Calu3 (cell line): ENCODE measurements at places on chromosomes 2 and 18.
A peak's percentile ranks its signal among the peaks of the same experiment; 100 is the strongest.

GRCh38 chr2:215772634-215773563, 240.5 kb downstream of the MREG start:
- no peak for DNase-seq

GRCh38 chr2:28750316-28751251, 1.0 kb upstream of the PPP1CB start:
- DNase-seq: peak; percentile 6

- DNase-seq: no peak
Observed at GRCh38 chr2:50514901-50515300, 517.0 kb downstream of the NRXN1 start.

GRCh38 chr2:75064691-75065396, 106.4 kb downstream of the POLE4 start:
- DNase-seq: peak; percentile 75

DNA sequence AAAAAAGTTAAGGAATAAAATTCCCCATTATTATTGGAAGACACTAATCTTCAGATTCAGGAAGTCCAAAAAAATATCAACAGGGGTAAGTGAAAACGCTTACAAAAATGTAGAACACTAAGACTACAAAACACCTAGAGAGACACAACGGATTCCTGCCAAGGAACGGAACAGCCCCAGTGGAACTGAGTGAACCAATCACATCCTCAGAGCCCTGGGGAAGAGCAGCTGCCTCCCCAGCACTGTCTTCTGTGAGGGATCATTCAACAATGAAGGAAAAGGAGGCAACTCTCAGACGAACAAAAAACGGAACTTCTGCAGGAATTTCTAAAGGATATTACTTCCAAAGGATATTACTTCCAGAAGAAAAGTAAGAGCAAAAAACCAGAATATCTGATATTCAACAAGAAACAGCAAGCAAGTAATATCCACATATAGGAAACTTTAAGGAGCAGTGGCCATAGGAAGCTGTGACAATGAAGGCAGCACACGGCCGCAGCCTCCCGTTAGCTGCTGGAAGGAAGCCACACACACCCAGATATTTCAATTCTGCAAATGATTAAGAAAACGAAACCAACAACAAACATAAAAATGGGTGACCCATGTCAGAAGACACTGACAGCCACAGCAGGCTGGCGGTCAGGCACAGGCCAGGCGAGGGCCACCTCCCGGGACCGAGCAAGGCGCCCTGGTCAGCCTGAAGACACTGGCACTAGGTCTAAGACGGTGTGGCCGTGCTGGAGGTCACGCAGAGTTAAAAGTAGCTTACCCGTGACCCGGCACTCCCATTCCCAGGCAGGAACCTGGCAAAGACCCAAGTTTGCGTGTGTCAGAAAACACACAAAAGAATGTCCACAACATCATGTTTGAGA, 81.8 kb downstream of the HDAC4 start:
- DNase-seq: peak; percentile 54

- no peak for DNase-seq
Observed at GRCh38 chr2:169093535-169093934, 24.2 kb downstream of the DHRS9 start.

DNA sequence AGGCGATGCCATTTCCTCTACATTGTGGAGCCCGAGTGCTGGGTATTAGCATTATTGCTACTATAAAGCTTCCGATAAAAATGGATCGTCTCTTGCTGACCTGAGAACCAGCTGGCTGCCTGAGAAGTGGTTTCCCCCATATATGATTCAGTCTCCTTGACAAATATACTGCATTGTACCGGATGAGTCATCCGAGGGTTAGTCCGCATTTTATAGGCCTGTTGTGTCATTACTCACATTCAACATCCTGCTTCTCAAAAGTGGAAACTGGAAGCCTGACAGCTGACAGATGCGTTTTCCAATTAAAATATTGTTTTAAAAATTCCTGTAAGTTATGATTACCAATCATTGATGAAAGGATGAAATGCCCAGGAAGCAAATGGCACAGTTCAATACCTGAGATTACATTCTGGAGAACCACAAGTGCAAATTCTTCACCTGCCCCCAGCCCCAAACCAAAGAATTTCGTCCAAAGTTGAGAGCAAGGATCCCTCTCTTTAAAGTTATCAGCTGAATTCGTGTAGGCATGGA, 65.7 kb downstream of the SPRED2 start:
- peak; percentile 67 for DNase-seq

GRCh38 chr18:71760541-71760940, 783.6 kb downstream of the CBLN2 start:
- no peak for DNase-seq

GRCh38 chr2:21821672-21822227, 698.0 kb downstream of the TDRD15 start:
- DNase-seq: no peak

DNA sequence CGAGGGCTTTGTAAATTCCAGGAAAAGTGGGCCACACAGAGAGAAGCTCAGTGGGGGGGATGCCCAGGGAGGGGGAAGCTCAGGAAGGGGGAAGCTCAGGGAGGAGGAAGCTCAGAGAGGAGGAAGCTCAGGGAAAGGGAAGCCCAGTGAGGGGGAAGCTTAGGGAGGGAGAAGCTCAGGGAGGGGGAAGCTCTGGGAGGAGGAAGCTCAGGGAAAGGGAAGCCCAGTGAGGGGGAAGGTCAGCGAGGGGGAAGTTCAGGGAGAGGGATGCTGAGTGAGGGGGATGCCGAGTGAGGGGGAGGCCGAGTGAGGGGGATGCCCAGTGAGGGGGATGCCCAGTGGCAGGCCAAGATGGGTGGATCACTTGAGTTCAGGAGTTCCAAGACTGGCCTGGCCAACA, 821 bp upstream of the CHRNG start:
- no peak for DNase-seq

- DNase-seq: peak; percentile 18
Observed at GRCh38 chr2:24050041-24050979, 769 bp downstream of the FKBP1B start.

DNA sequence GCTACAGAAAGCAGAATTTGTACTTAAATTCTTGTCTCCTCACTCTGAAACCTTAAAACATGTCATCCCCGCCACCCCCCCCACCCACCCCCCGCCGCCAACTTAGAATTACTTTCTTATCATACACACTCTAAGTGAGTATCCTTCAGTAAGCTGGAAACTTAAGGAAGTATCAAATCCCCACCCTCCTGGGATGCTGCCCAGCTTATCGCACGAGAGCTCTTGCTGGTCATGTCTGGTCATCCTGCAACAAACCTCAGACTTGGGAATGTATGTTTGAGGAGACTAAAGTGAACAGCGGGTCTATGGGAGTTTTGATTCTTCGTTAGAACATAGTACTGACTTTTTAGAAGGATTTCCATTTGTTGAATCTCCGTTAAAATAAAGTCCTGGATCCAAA, 203.3 kb downstream of the PTGR3 start:
- DNase-seq: no peak

- DNase-seq: peak; percentile 34
Observed at GRCh38 chr2:104969564-104969963, 68.3 kb upstream of the MRPS9 start.

DNA sequence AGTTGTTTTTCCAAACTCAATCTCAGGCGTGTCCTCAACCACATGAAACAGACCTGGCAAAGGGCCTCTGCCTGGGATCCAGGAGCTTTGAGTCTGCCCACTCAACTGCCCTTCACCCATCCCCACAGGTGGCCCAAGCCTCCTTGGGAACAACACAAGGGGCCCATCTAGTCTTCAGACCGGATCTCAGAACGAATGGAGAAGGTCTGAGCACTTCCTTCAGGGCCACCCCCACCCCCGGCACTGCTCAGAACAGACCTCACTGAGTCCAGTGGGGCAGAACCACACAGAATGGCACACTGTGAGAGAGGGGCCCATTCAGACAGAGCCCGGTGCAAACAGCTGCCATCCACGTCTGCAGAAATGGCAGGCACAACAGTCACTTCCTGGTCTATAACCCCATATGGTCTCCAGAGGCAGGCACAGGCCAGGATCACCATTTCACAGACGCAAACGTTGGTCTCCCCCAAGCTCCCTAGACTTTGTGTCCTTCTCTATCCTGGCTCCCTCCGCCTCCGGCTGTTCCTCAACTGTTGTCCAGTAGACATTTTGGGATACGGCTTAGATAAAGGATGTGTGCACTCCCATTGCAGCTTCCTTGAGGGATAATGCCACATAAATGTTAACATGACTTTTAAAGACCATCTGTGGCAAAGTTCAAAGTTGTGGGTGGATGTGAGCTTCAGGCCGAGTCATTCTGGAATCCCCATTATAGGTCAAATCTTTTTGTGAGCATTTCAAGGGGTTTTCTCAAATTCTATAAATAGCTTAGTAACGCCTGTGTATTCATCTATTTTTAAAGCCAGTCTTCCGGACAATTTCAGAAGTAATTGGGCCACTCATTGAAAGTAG, 149.7 kb downstream of the SMAD7 start:
- no peak for DNase-seq

- DNase-seq: no peak
Observed at GRCh38 chr2:224562831-224563230, 22.3 kb downstream of the CUL3 start.

DNA sequence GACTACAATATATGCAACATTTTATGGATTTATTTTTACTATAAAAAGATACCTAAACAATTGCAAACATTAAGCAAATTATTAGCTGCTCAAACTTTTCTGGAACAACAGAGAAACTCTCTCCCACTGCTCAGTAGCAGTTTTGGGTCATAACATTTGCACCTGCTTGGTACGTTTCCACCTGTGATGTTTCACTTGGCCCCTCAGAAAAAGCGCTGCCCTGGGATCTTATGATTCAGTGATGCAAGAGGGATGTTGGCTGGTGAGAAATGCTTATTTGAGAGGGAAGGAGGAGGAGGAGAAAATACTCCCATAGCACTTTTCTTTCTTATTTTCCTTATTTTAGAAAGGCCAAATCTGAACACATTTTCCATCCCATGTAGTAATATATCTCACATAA, 9.2 kb downstream of the IRS1 start:
- no peak for DNase-seq

DNA sequence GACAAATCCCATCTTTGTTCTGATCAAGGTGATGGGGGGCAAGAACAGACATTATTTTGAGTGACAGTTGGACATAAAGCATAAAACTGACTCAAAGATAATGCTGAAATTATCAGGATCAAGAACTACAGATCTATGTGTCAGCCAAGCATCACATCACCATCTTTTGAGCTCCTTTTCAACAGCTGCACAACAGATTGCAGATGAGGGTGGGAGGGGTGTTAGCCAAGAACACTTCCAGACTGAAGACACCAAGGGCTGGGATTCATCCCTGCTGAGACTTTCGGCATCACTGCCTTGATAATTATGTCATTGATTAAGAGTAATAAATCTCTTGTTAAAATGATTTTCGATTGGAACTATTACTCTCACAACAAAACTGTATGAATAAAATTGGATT, 191.5 kb upstream of the NETO1 start:
- no peak for DNase-seq

- no peak for DNase-seq
Observed at GRCh38 chr2:126719833-126720351, 63.9 kb downstream of the GYPC start.

- DNase-seq: no peak
Observed at GRCh38 chr2:178943745-178944144, 106.2 kb downstream of the CCDC141 start.

GRCh38 chr2:188293601-188294351, 2.1 kb downstream of the GULP1 start:
- peak; percentile 72 for DNase-seq

- DNase-seq: no peak
Observed at GRCh38 chr2:168712053-168712452, 90.4 kb upstream of the NOSTRIN start.

DNA sequence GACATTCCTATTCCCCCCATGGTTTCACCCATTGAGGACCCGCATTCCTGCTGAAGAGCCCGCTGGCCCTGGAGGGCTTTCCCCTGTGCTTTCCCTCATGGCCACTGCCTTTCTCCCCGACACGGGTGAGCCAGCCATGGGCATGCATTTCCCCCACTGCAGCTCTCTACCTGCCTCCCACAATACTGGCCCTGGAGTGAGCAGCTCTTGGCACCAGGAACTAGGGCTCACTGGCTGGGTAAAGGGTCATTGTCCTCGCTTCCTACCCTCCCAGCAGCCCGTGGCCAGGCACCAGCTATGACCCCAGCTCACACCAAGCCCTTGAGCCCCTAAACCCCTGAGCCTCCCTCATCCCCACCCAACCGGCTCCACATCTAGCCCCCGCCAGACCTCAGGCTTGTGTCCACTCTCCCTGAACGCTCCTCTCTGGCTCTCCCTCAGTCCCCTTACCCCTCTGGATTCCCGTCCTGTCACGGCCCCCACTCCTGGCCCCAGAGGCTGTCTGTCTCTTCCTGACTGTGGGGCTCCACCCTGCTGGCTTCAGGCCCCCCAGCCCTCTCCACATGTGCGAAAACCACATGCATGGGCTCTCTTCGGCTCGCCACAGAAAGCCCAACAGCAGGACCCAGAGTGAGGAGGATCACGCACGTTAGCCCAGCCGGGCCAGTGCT, 199.8 kb downstream of the ZFP36L2 start:
- no peak for DNase-seq

- DNase-seq: no peak
Observed at GRCh38 chr2:104790901-104791495, 62.9 kb upstream of the POU3F3 start.

DNA sequence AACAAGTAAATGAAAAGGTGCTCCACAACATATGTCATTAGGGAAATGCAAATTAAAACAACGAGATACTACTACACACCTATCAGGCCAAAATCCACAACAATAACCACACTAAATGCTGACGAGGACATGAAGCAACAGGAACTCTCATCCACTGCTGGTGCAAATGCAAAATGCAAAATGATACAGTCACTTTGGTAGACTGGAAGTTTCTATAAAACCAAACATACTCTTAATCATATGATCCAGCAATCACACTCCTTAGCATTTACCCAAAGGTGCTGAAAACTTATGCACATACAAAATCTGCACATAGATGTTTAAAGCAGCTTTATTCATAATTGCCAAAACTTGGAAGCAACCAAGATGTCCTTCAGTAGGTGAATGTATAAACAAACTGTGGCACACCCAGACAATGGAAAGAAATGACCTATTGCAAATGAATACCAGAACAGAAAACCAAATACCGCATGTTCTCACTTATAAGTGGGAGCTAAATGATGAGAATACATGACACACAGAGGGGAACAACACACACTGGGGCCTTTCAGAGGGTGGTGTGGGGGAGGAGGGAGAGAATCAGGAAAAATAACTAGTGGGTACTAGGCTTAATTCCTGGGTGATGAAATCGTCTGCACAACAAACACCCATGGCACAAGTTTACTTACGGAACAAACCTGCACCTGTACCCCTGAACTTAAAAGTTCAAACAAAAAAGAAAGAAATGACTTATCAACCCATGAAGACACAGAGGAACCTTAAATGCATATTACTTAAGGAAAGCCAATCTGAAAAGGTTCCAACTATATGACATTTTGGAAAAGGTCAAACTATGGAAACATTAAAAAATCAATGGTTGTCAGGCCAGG, 80.4 kb downstream of the ASXL2 start:
- no peak for DNase-seq
